Left forelimb (tissue), 1 donor: ENCODE measurements at places on chromosomes 5 and 9.

DNA sequence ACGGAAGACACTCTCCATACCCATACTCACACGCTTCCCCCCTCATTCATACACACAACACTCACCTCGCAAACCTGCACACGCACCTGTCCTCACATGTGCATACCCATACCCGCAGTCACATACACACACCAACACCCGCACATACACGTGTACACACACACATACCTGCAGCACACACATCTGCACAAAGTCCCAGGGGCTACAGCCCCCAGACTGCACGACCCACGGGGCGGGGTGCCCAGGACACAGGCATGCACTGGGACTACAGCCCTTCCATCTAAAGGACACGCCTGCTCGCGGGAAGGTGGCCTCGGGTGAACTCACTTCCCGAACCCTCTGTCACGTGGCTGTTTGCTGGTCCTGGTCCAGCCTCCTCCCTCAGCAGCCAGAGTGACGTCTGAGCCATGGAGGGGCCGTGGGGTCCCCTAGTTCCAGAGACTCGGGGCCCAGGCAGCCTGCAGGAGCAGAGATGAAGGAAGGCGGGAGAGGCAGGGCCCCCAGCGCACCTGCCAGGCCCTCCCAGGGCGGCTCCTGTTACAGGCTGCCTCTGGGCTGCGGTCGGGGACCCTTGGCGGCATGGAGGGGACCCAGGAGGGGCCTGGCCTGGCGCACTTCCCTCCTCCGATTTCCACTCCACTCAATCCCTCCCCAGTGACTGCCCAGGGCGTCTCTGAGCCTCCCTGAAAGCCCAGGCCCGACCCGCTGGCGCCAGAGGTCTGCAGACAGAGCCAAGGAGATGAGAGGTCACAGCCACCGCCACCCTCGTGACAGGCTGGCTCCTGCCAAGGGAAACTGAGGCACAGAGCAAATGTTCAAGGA is 8.1 kb downstream of the SLC12A7 start:
- DNase-seq: no peak

- DNase-seq: peak; percentile 63
Observed at GRCh38 chr5:172407822-172408221, 46.5 kb downstream of the SH3PXD2B start.

DNA sequence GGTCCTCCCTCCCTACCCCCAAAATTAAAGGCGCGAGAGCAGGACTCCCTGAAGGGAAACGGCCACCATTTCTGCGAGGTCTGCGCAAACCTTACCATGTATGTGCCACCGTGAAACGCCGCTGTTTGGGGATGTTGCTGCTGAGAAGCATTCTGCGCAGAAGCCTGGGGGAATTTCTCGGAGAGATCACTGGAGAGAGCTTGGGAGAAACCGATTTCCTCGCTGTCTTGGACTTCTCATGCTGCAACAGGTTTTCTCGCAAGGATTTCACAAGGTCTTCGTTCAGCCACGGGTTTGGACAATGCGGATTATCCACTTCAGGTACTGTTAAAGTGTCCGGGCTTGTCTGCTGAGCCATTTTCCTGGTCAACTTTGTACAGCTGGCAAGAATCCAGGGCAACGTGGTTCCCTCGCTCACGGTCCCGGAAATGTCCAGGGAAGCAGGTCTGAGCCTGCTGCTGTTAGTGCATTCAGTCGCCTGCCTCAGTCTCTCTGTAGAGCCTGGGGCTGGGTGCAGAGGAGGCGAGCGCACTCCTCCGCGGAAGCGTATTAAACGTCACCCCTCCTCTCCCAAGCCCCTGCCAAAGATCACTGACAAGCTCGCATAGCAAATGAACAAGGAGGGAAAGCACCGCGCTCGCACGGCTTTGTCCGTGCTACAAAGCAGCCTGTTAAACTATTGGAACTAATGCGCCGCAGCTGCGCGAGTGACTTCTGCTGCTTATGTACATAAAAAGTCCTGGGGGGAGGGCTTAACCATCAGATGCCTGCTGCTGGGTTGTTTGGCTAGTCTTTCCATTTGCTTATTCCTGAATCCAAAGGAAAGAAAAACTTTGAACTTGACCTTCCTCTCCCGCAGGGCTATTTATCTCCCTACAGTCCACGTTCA is 125.1 kb downstream of the PDE4D start:
- DNase-seq: peak; percentile 81

DNA sequence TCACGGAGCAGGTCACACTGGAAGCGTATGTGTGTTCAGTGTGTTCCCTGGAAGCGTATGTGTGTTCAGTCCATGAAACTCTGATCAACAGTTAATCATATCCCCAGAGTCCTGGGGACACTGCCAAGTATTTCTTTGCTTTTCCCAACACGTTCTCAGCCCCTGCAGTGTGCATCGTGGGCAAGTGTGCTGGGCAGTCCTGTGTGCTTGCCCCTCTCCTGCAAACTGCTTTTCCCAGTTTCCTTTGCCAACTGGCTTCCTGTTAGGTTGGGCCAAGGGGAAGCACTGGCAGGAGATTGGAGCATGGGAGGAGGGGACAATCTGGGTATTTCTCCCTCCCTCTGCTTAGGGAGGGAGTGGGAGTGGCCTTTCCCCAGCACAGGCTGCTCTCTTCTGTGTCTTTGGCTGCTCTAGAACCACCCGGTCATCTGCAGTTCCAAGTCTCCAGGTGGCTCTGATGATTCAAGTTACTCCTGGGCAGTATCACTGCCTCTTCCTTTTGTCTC is 36.8 kb upstream of the NEK6 start:
- DNase-seq: no peak

GRCh38 chr5:143673676-143674468 is 138.1 kb upstream of the HMHB1 start:
- DNase-seq: no peak

GRCh38 chr5:113278976-113279375 is 155.8 kb downstream of the TSSK1B start:
- no peak for DNase-seq
